Activated CD8-positive, alpha-beta memory T cell treated with anti-CD3 and anti-CD28 coated beads for 48 hours (primary cell): ENCODE measurements at places on chromosomes 4 and X.

- DNase-seq: no peak
Measured at GRCh38 chrX:45803383-45803921, 602.8 kb upstream of the DIPK2B start.

DNA sequence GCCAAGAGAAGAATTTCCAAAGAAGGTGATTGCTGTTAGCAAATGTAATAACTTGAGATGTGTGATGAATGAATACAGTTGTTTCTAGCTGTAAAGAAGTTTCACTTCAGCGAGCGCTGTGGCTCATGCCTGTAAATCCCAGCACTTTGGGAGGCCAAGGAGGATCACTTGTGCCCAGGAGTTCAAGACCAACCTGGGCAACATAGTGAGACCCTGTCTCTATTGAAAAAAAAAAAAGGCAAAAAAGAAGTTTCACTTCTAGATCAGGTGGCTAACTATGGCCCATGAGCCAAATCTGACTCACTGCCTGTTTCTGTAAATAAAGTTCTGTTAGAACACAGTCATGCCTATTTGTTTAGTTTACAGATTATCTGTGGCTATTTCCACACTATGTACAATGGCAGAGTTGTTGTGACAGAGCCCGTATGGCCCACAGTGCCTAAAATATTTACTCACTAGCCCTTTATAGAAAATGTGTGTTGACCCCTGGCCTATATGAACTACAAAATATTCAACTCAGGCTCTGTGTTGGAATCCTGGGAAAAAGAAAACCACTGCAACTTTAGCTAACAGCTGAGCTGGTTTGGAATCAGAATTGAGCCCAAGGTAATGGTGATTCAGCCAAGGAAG lies 54.1 kb upstream of the PRPS1 start:
- no peak for DNase-seq

GRCh38 chr4:109861271-109861670 lies 13.4 kb downstream of the LRIT3 start:
- DNase-seq: no peak

DNA sequence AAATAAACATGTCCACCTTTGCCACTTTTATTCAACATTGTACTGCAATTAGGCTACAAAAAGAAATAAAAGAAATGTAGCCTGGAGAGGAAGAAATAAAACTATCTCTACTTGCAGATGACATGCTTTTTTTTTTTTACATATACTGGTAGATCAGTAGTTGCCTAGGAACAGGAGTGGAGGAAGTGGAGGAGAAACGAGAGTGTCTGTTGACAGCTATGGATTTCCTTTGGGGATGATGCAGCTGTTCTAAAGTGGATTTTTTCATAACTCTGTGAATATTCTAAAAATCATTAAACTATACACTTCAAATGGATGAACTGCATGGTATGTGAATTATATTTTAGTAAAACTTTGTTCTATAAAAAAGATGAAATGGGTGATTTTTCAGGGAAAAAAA lies 116.4 kb downstream of the ANAPC4 start:
- DNase-seq: no peak

DNA sequence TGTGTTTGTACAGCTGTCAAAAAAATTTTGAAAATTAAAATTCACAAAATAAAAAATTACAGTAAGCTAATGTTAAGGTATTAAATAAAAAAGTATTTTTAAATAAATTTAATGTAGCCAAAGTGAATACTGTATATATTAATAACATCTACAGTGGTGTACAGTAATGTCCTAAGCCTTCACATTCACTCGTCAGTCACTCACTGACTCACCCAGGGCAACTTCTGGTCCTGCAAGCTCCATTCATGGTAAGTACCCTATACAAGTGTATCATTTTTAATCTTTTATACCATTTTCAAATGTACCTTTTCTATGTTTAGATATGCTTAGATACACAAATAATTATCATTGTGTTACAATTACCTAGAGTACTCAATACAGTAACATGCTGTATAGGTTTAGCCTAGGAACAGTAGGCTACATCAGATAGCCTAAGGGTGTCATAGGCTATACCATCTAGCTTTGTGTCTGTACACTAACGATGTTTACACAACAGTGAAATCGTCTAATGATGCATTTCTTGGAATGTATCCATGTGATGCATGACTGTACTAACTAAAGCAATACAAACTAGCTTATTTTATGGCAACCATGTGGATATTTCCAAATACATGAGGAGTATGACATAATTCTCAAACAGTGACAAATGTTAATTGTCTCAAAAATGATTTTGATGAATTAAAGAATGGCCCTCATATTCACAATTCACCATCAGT lies 13.7 kb downstream of the DDX60 start:
- no peak for DNase-seq

DNA sequence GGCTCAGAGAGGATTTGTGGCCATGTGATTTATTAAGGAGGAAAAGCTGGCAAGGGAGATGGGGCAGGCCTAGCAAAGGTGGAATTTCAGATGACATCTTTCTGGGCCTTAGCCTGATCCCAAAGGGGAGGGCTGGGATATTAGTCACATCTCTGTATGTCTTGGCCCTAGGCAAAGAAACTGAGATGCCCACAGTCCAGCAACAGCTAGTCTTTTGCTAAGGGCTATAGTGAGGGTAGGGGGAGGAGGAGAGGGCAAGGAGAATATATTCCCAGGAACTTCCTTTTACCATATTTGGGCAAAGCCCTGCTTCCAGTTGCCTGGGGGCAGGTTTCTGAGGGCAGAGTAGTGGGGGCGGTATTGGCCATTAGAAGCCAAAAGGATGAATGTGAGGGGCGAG lies 209.8 kb upstream of the NR3C2 start:
- no peak for DNase-seq

DNA sequence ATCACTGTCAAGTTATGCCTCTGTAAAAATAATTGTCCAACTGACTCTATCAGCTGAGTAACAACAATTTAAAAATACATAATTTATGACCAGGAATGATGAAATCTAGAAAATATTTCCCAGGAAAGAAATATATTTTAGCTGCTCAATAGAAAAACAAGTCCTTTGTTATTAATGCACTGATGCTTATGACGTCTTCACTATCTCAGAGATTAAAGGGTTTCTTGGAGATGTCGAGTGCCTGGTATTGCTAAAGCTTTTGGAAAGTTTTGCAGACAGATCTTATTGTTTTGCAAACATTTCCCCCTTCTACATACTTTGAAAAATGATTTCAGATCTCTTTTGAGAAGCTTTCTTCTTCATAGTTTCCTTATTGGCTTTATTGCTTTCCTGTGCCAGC lies 154.6 kb upstream of the RPS6KA3 start:
- DNase-seq: no peak

DNA sequence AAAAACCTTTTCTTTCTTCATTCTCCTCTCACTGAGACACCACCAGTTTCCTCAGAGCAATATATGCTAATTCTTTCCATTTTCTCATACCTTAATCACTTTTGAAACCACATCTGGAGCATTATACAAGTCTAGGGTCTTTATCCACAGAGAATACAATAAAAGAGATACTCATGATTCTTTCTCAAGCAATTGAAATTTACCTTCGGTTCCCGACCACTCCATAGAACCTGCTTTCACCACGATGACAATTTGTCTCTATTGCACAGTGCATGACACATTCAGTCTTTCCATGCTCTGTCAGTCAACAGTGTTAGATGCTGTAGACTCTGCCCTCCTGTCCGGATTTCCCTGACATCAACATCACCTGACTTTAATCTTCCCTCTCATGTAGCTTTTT lies 409.3 kb upstream of the NWD2 start:
- DNase-seq: no peak

- DNase-seq: no peak
Measured at GRCh38 chr4:40550948-40551462, 78.7 kb downstream of the RBM47 start.

DNA sequence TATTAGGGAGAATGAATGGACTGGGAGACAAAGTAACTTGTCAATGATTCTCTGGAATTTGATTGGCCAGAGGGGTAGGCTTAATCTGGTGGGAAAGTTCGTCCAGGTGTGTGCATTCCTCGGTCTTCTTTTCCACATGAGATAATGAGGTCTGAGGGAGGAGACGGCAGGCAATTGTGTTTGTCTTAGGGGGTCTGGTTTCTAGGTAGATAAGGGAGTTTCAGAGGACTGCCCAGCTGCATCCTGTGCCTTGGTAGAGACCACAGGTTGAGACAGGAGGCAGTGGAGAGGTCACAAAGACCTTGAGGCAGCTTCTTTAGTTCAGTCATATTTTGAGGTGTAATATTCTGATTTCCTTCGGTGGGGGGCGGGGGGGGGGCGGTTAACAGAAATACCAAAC lies 4.3 kb downstream of the MGST2 start:
- DNase-seq: no peak

DNA sequence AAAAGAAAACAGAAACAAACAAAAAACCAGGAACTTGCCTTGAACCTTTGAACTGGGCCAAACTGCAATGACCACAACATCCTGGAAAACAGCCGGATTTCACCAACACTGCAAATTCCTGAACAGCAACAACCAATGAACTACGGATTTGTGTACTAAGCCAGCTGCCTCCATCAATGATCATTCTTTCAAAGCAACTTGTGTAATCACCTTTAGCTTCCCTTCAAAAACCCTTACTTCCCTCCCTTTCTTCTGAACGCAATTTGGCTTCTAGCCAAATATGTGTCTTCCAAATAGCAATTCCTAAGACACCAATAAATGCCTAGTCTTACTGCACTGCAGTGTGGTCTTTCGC lies 98.5 kb upstream of the FAM47C start:
- no peak for DNase-seq

DNA sequence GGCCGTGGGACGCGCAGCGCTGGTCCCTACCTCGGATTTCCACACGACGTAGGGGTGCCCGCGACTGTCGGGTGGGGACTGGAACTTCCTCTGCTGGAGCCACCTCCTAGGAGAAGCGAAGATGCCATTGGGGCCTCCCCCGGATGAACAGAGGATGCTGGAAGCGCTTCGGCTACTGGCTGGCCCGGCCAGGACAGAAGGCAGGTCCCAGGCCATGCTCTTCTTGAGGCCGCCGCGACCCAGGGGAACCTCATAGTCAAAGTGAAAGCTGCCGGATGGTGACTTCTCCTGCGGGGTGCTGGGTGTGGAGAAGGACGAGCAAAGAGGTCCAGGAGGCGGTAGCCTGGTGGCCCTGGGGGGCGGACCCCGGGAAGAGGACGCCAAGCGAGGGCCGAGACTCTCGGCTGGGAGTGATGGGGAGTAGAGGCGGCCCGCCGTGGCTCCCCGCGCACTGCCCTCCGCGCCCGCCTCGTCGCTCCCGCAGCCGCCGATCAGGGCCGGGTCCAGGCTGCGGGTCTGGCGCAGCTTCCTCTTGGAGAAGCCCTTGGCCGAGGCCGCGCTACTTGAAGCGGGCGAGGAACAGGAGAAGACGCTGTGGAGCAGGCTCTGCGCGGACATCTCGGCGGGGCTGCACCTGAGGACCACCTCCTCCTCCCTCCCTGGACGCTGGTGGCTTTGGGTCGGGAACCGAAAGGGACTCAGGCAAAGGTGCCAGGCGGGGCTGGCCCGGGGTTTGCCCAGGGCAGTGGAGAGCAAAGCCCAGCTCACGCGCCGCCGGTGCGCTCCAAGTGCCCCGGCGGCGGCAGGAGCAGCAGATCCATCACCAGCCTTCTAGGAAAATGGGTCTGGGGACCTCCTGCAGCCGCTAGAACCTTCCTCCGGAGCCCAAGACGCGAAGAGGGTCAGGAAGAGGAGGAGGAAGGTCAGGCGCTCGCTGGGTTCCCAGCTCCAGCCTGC lies 1.2 kb downstream of the ARHGAP6 start:
- DNase-seq: no peak

DNA sequence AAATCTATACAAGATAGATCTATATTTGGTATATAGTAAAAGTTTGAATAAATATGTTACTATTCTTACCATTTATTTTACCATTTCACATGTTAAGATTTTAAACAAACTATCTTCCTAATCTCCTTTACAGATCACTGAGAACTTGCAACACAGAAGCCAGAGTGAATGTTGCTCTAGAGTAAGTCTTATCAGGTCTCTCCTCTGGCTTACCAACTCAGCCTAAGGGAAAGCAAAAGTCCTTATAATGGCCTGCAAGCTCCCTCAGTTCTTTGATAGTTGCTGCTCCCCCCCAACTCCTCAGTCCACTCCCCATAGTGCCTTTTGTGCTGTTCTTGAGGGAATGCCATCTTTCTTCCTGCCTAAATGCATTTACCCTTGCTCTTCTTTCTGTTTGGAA lies 25.7 kb upstream of the SLC7A11 start:
- no peak for DNase-seq

- DNase-seq: no peak
Measured at GRCh38 chr4:37909332-37910090, 18.6 kb downstream of the TBC1D1 start.

DNA sequence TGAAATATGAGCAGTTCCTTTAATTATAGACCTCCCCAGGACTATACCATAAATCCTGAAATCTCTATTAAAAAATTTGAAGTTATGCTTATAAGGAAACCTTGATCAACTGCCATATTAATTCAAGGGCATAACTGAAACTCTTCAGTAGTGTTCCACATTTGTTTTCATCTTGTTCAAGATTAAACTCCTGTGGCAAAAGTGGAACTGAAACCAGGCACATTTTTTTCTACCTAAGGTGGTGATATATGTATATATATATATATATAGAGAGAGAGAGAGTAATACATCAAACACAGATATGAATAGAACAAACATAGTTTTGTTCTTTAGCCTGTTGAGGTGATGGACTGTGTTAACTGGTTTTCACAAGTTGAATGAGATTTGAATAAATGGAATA lies 287.9 kb downstream of the DACH2 start:
- no peak for DNase-seq

GRCh38 chrX:96407072-96407471 lies 277.6 kb upstream of the DIAPH2 start:
- DNase-seq: no peak

DNA sequence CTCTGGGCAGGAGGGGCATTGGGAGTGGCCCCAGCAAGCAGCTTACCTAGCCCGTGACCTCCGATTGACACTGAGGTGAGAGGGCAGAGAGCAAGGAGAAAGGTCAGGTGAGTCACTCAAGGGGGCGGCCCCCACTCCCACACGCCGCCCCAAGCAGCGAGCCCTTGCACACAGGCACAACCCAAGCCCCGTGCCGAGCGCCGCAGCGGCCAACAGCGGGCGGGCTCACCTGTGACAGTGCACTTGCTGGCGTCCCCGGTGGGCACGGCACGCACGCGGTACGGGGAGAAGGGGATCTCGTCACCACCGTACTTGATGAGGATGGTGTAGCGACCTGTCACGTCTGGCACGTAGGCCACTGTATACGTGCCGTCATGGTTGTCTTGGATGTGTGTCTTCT lies 17.2 kb downstream of the FLNA start:
- DNase-seq: no peak

DNA sequence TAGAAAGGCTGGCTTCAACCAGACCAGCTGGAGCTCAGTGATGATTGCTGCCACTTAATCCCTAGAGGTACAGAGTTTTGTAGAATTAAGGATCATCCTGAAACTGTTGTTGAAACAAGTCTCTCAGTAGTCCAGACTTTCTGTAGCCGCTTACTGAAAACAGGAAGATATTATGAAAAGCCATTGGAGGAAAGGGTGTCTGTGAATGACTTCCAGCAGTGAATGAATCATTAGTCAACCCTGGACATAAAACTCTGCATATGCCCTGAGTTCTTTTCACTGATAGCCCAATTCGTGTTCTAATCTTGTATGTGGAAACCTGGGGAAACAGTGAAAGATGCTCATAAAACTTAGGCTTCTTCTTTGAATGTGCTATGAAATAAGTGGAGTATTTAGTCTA lies 14.8 kb downstream of the HOPX start:
- no peak for DNase-seq

- no peak for DNase-seq
Measured at GRCh38 chrX:115521741-115522140, 39.2 kb upstream of the PLS3 start.

- DNase-seq: no peak
Measured at GRCh38 chrX:7546551-7547080, 296.4 kb upstream of the VCX start.
